ENCODE measurements at places on chromosomes 16 and 17.

- DNase-seq: no peak
Measured at GRCh38 chr16:6557353-6558023, 775.2 kb upstream of the RBFOX1 start.

DNA sequence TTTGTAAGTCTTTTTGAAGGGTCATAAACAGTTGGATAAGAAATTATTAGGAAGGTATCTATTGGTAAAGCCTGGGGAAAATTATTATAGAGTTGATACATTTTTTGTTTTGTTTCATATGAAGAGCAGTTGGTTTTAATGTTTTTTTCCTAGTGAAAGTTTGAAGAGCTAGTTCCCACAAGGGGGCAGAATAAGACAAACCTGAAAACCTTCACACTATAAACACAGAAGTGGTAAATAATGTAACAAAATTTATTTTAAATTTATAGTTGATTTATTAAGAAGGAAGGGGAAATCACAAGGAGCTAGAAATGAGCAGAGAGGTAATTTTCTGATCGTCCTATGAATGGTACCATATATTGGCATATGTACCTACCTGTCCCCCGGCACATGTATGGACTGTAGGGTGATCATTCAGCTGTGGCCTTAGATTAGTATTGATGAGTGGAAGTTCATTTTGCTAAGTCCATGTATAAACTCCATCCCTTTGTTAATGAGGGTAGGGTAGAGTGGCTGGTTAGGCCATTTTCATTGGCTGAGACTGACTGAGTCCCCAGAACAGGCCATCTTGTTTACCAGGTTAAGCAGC lies 116.3 kb downstream of the TANC2 start:
- DNase-seq: no peak

- DNase-seq: no peak
Measured at GRCh38 chr17:57957120-57957850, 2.1 kb upstream of the CUEDC1 start.

- peak; percentile 41 for DNase-seq
Measured at GRCh38 chr17:1882836-1883235, 53.0 kb downstream of the RPA1 start.

- DNase-seq: no peak
Measured at GRCh38 chr16:77459534-77460254, 24.9 kb upstream of the ADAMTS18 start.

DNA sequence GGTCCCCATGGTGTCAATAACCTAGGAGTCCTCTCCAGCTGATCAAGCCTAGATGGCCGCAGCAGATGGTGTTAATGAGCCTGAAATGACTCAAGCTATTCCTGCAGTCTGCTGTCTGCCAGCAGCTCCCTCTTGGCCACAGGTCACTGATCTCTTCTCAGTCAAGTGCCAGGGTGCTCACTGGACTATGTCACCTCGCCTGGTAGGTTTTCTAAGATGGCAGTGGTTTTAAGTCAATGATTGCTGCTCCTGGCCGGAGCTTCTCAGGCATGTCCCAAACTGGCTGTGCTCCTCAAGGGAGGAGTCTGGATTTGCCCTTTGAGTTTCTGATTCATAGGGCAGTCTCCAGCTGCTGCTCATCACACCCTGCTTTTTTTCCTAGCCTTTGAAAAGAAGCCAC lies 58.6 kb upstream of the SHISA6 start:
- no peak for DNase-seq

GRCh38 chr17:1562176-1562643 lies 382 bp downstream of the PITPNA start:
- no peak for DNase-seq

GRCh38 chr17:62004388-62004787 lies 60.7 kb downstream of the MED13 start:
- DNase-seq: no peak

- no peak for DNase-seq
Measured at GRCh38 chr16:80231121-80231520, 309.7 kb upstream of the DYNLRB2 start.

DNA sequence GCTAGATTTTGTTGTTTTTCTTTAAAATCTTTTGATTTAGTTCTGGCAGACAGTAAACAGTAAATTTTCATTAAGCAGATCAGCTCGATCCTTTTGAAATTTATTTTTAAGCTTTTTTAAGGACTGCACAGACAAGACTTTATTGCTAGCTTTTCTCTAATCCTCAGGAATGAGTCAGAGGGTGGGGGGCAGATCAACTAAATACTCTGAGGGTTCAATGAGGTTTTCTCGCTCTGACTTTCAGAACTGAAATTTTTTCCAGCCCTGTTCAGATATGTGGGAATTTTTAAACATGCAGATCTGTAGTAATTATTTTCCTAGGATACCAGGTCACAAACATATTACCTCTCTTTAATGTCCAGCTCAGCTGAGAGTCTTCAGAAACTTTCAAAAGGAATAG lies 977.2 kb downstream of the CDH11 start:
- no peak for DNase-seq

DNA sequence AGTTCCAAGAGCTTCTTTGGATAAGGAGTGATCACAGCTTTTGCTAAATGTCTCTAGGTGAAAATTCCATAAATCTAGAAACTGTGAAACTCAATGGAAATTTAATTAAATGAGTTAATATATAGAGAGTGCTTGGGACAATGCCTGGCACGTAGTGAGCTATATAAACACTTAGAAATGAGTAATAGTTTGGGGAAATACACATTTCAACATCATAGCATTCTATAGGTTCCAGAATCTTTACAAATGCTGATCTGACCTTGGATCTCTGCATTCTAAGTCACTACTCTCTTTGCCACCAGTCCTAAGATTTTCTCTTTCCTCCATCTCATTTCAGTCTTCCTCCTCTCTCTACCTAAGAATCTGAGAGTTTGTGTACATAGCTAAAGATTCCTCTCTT lies 175.6 kb downstream of the SOX9 start:
- no peak for DNase-seq

DNA sequence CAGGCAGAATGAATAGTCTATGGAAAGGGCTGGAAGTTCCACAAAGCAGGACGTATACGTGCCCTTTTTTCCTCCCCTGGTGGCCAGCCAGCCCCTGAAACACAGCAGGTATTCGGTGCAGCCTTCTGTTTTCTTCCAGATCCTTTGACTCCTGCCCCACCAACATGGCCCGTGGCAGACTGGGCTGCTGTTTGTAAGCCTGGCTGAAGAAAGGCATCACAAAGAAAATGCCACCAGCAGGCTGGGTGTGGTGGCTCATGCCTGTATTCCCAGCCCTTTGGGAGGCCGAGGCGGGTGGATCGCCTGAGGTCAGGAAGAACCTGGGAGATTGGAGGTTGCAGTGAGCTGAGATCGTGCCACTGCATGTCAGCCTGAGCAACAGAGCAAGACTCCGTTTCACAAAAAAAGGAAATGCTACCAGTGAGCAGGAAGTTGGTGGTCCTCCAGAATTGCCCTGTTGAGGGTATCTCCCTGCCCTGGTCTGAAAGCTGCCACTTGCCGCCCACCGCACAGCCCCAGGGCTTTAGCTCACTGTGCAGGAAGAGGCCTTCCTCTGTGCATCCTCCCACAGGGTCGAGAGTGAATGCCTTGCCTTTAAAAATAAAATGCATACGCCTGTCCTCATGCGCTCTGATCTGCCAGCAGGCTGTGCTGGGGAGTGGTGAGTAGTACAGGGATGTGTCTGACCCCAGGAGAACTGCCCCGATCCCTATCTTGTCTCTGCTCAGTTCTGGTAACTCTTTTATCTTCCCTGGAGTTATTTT lies 587.7 kb downstream of the MAF start:
- DNase-seq: no peak

DNA sequence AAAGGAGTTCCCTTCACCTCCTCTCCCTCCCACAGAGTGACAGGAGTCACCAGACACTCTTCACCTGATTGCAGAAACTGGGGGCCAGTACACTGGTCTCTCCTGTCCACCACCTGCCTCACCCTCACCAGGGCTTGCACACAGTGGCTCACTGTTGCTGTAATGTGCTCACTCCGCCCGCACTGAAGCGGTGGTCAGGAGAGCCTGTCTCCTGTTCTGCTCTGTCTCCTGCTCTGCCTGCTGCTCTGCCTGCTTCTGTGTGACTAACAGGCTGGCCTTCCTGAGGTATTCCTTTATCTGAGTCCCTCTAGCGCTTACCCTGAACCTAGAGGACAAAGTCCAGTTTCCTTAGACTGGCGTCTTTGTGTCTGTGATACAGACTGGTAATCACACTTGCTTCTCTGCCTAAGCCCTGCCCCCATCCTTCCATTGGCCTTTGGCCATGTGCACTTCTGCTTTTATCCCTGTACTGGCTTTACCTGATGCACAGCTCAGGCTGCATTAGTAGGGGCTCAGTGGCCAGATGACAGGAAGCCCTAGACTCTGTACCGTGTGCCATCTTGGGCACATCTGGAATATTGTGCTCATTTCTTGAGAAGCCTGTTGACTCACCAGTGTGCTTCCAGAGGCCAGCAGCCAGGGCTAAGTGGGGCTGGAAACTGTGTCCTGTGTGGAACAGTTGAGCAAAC lies 13.3 kb downstream of the PROCA1 start:
- DNase-seq: no peak

- DNase-seq: no peak
Measured at GRCh38 chr17:45298546-45299285, 18.1 kb downstream of the MAP3K14 start.

DNA sequence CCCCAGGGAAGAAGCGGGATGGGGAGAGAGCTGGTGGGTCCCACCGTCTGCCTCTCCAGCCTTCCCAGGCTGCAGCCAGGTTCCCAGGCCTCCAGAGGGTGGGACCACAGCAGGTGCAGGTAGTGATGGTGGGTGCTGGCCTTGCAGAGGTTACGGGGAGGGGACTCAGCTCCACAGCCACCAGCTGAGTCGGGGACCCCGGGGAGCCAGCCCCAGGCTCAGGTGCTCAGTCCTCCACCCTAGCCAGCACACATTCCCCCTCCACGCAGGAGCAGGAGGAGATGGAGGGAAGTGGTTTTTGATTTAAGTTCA lies 5.0 kb downstream of the TP53I13 start:
- DNase-seq: no peak

- no peak for DNase-seq
Measured at GRCh38 chr17:33050611-33051140, 59.0 kb downstream of the SPACA3 start.

DNA sequence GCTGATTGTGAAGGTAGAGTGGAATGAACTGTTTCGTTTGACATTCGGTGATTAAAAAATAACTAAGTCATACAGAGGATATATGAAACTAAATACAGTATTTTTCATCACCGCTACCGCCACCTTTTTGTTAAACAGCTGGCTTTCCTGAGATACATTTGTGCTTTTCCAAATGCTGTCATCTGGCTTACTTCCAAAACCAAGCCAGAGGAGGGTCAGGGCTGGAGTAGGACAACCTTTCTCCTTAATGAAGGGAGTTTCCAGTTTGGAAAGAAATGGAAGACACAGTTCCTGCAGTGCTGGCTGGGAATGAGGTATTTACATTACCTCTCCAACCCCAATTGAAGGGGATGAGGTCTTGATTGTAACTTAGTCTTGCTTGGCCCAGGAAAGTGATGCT lies 3.2 kb downstream of the TNRC6C start:
- no peak for DNase-seq

- DNase-seq: no peak
Measured at GRCh38 chr16:67837811-67838210, 4.3 kb upstream of the THAP11 start.

DNA sequence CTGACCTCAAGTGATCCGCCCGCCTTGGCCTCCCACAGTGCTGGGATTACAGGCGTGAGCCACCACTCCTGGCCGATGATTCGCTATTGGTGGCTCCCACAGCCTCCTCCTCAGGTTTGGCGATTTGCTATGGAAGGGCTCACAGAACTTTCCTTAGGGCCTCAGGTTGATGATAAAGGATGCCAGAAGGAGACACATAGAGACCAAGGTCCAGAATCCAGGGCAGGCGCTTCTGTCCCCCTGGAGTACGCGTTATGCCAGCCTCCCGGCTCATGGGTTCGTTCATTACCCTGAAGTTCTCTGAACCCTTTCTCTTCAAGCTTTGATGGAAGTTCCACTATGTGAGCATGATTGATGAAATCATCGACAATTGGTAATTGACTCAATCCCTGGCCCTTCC lies 19.9 kb downstream of the LGALS3BP start:
- no peak for DNase-seq

GRCh38 chr16:61323456-61323855 lies 712.8 kb downstream of the CDH8 start:
- no peak for DNase-seq

DNA sequence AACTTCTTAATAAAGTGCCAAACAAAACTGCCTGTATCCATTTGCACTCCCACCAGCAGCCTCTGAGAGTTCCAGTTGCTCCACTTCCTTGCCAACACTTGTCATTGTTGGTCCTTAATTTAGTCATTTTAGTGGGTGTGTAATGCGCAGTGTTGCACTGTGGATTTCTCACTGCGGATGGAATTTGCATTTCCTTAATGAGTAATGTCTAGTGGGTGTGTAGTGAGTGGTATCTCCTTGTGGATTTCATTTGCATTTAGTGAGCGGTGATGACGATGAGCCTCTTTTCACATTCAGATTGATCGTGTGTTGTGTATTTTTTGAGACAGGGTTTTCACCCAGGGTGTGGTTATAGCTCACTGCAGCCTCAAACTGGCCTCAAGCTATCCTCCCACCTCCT lies 4.1 kb upstream of the MSLN start:
- DNase-seq: no peak

- no peak for DNase-seq
Measured at GRCh38 chr17:39071573-39071972, 79.9 kb downstream of the PLXDC1 start.

DNA sequence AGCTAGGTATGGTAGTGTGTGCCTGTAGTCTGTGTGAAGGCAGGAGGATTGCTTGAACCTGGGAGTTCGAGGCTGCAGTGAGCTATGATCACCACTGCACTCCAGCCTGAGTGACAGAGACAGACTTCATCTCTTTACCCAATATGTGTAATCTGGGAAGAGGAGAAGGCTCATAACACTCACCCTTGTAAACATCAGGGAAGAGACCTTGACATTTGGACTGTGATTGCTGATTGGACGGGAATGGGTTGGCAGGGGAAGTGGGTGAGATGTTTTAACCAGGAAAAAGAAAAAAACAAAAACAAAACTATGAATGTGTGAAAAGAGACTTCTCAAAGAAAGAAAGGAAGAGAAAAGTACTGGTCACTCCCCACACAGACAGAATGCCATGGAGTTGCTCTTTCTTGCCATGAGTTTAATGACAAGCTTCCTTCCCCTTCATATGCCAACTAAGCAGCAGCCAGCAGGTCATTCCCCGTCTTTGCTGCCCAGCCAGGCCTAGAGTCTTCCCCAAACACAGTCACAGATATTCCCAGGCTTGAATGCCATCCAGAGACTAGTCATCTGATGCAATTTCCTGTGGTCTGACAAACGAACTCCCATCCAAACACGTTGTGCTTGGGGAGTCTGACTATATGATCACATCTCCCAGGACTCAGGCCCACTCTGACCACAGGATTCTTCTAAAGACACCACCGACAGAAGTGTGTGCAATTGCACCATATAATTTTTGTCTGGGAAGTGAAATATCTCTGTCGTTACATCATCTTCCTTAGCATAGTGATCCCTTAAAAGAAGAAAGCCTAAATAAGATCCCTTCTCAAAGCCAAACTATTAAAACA lies 3.6 kb upstream of the XAF1 start:
- DNase-seq: no peak

- DNase-seq: no peak
Measured at GRCh38 chr17:1686086-1686485, 1.4 kb upstream of the PRPF8 start.
